WERI-Rb-1 (cell line): ENCODE measurements at places on chromosomes 12 and 14.

- DNase-seq = no peak
These were observed 69.8 kb upstream of the IFNG-AS1 start for GRCh38 chr12:67919406-67919805.

- no peak for DNase-seq
These were observed 9.3 kb downstream of the EIF5 start for GRCh38 chr14:103343164-103343879.

GRCh38 chr14:69615121-69615495 is 3.7 kb downstream of the SUSD6 start:
- DNase-seq = no peak

DNA sequence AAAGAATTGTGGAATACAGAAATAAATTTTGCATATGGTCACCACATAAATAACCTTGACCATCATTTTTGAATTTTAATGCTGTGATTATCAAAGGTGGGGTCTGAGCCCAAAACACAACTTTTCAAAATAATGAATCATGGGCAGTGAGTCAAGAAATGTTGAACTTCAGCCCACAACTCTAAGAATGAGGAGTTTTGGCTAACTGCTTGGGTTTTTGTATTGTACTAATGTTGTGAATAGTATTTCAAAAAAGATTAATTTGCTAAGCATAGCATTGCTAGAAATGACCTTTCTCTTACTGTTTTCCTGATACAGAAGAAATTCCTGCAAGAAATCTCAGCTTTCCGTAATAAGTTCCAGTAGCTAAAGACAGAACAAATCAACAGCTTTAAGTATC is 24.4 kb upstream of the YARS2 start:
- no peak for DNase-seq

DNA sequence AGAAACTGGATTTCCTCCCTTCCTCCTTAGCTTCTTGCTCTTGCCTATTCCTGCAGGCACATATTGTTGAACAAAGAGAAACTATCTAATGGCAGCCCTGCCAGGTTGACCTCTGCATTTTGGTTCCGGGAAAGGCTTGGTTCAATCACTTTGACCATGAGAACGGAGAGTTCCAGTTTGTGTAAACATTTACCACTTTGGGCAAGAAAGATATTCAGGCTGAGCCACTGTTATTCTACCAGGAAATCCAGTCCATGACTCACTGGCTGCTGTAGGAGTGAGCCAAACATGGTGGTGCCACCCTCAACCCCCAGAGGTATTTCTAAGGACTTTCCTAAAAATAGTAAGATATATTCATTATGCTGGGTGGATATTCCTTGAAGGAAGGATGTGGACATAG is 242.2 kb upstream of the OR4E1 start:
- no peak for DNase-seq

DNA sequence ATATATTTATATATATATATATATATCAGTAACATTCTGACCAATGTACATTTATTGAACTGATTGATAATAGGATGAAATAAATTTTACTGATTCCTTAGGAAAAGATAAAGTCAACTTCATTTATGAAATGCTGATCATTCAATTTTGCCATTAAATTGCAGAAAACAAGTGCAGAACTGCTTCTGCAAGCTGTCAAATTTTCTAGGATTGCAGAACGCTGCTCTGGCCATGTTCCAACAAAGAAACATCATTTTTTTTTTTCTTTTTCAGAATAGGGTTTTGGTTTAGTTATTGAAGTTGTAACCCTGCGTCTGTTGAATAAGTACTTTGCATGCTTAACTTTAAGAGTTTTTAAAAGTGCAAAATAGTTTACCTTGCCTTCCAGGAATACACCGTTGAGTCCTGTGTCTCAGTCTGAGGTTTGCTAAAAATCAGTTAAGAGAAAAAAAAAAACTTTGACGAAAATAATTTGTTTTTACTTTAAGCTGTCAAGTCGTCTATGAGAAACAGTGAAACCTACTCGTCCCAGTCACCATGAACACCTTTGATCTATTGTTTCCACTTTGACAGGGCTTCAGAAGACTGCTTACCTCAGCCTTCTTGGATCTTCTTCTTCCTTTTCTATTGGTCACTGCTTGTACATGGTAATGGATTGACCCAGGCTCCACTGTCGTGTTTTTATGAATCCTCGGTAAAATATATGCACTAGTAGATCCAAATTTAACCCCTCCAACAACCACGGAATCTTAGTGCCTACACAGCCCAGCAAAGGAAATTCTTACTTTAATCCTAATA is at the start of gene KERA:
Gene KERA (minus strand): TSS at position 657 of the 798 bp plus-strand sequence. CDS start 1,743 bp downstream, outside the sequence.
- no peak for DNase-seq

DNA sequence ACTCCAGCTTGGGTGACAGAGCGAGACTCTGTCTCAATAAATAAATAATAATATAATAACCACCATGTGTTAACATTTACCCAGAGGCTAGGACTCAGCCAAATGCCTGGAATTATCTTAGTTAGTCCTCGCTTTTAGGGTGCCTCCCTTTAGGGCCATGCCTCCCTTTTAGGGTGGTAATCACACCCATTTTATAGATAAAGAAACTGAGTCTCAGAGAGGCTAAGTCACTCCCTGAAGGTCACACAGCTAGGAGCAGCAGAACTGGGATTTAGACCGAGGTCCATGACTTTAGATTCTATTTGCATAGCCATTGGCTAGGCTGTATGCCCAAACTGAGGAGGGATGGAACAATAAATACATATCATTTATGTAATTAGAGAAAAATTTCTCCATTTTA is 11.4 kb downstream of the TESC start:
- no peak for DNase-seq

GRCh38 chr14:105061428-105062047 is 3.7 kb downstream of the GPR132 start:
- DNase-seq = no peak

DNA sequence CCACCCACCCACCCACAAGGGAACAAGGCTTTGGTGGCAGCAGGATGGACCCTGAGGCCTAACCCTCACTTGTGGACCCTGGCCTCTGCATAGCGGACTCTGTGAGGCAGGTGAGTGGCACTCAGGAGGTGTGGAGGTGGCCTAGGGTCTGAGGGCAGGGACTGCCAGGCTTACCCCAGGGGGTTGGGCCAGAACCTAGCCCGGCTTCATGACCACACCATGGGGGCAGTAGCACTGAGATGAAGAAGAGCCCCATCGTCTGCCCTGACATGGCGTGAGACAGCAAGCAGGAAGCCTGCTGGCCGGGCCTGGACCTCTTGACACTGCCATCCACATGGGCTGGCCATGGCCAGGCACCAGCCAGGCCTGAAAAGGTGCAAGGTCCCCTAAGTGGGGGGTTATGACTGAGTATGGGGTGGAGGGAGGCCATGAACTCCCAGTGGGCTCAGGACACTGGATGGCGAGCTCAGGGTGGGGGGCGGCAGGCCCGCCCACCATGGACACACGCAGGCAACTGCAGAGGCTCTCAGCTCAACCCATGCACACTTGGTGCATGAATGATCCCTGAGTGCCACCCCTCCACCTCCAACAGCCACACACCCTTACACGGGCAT is 29.3 kb downstream of the JAG2 start:
- DNase-seq = peak; percentile 4

DNA sequence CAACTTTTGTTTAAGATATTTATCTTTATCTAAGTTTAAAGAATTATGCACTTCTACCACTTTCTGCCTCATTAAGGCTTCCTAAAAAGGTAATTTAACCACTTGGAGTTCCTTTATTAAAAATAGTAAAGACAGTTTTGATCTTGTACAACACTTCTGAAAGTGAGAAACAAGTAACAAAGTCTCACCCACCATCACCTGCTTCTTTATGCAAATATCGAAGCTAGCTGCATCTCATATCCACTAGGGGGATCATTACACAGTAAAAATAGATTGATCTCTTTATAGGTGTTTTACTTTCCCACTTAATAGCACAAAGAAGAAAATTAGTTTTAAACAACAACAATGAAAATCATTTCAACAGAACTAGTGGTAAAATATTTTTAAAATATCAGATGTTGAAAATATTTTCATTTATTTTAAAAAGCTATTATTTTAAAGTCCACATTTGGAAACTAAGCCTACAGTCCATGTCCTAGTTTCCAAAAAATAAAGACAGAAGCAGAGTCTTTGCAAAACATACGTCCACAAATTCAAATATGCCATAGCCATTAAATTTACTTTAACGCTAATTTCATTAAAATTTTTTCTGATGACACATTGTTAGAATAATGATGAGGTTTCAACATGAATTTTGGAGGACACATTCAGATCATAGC is 160.0 kb upstream of the SOX5 start:
- DNase-seq = no peak

DNA sequence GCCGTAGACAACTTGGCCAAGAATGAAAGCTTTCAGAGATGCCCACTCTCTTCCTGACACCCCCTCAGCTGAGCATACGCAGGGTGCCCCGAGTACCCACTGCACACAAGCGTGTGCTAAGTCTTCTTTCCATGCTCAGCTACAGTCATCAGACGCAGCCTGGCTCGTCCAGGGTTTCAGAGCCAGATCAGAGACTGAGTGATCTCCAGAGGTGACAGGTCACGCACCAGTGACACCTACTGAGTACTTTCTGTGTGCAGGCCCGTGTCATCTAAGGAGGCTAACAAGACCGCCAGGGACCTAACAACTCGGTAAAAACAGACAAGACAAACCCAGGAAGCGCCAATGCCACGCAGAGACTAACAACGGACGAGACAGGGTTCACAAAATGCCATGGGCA is 25.1 kb downstream of the STX2 start:
- no peak for DNase-seq

- no peak for DNase-seq
These were observed 8.8 kb upstream of the CEP170B start for GRCh38 chr14:104856157-104856868.

DNA sequence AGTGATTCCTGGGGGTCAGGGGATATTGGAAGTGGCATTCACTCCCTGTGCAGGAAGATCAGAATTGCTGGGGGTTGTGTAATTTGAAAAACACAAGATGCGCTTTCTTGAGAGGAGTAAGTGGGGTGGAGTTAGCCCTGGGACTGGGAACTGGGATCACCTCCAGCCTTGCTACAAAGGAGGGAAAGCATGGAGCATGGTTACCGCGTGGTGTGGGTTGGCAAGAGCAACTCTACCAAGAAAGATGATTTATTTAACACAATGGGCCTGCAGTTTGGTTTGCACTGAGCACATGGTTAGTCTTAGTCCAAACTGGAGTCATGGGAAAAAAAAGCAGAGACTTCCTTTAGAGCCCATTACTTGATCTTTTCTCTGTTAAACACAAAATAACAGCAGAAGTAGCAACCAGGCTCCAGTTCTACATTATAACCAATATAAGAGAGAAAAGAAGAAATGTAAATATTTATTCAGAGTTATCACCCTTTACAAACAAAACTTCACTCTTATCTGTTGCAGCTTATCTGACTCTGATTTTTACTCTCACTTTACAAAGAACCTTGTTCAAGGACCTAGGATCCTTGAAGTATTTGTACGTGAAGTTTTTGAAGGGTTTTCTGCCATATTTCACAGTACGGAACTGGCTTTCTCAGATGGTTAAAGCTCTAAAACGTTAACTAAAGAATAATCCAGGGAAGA is 2.1 kb upstream of the NIN start:
- no peak for DNase-seq

GRCh38 chr12:29415111-29415510 is 34.1 kb upstream of the ERGIC2 start:
- DNase-seq = no peak

GRCh38 chr14:23005451-23006187 is 4.3 kb downstream of the C14orf93 start:
- no peak for DNase-seq

DNA sequence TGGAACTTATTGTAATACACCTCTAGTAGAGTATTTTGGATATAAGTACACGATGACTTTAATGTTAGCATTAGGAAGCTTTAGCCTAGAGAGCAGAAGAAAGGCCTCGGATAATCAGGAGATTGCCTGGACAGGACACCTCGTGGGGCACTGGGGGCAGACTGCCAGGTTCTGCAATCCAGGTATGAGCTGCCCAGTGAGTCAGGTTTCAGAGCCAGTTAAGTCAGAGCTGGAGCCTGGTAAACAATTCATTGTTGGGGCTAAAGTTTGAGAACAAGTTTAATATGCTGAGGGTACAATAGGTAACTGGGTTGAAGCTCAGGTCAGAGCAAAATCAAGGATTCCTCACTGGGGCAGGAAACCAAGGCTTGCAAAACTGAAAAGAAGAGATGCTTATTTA is 107.4 kb downstream of the RERGL start:
- DNase-seq = no peak

DNA sequence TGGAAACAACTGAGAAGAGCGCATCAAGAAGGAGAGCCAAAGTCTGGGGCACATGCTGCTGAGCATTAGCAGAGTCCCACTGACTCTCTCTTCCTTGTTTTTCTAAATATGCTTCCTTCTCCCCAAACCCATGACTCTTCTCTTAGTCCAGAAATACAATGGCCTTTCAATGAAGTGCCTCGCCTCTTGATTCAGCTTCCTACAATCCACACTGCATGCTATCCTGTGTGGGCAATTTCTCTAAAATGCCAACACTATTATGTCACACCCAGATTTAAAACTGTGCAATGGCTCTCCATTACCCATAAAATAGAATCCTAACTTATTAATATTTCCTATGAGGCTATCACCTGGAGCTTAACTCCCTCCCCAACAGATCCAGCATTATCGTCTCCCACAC is 198.6 kb downstream of the RPAP3 start:
- DNase-seq = no peak

DNA sequence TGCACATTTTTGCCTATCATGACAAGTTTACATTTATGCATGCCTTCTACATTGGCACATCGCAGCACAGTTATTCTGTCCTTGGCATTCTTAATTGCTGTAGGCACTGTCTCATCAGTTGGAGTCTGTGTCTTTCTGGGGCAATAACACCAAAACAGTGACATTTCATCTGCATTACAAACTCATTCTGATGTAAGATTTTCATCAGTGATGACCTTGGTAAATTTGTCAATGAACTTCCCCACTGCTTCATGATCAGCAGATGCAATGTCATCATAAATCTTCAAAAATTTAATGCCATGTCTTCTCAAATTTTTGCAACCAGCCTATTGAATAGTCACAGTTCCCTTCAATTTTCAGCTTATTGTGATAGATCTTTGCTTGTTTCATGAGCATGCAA is 85.5 kb downstream of the CAPZA3 start:
- no peak for DNase-seq

- no peak for DNase-seq
These were observed 38.5 kb downstream of the NT5DC3 start for GRCh38 chr12:103802586-103802886.

GRCh38 chr12:22477166-22477893 is 67.0 kb downstream of the C2CD5 start:
- DNase-seq = no peak
